ENCODE measurements at places on chromosomes 3 and 15. TPM values are rescaled to one million over a fixed set of nuclear protein-coding genes. Genes with fewer than 3 reads are reported as not detected.

GOLGA8R gene
- total RNA-seq = 9.5 TPM

NPAP1 gene
- not detected for total RNA-seq

SNTN gene
- not detected for total RNA-seq

C2CD4A gene
- not detected for total RNA-seq

CACNA2D3 gene
- not detected for total RNA-seq

PATL2 gene
- total RNA-seq = 29.6 TPM

GPR87 gene
- total RNA-seq = not detected

LRRIQ4 gene
- total RNA-seq = 0.16 TPM

MEIS2 gene
- not detected for total RNA-seq
